ENCODE measurements at places on chromosomes 5 and 9. TPM values are rescaled to one million over a fixed set of nuclear protein-coding genes. Genes with fewer than 3 reads are reported as not detected.

The MSX2 gene
- total RNA-seq, result not detected

The PCDHB13 gene
- 7.6 TPM for total RNA-seq

The PALM2AKAP2 gene
- total RNA-seq, result 2.1 TPM

The PCDHGB6 gene
- total RNA-seq, result 8.0 TPM

The PCDHGA2 gene
- total RNA-seq, result 2.0 TPM

The IL33 gene
- 6.2 TPM for total RNA-seq

The IL31RA gene
- not detected for total RNA-seq

GRCh38 chr5:158820891-158821290 is 278.8 kb downstream of the EBF1 start:
- no peak for DNase-seq

GRCh38 chr9:112532427-112532826 is 45.8 kb downstream of the KIAA1958 start:
- peak; percentile 57 for DNase-seq

GRCh38 chr9:14962193-14962882 is 52.1 kb upstream of the FREM1 start:
- DNase-seq, result peak; percentile 33

GRCh38 chr5:146632620-146633322 is 116.8 kb upstream of the GPR151 start:
- no peak for DNase-seq

DNA sequence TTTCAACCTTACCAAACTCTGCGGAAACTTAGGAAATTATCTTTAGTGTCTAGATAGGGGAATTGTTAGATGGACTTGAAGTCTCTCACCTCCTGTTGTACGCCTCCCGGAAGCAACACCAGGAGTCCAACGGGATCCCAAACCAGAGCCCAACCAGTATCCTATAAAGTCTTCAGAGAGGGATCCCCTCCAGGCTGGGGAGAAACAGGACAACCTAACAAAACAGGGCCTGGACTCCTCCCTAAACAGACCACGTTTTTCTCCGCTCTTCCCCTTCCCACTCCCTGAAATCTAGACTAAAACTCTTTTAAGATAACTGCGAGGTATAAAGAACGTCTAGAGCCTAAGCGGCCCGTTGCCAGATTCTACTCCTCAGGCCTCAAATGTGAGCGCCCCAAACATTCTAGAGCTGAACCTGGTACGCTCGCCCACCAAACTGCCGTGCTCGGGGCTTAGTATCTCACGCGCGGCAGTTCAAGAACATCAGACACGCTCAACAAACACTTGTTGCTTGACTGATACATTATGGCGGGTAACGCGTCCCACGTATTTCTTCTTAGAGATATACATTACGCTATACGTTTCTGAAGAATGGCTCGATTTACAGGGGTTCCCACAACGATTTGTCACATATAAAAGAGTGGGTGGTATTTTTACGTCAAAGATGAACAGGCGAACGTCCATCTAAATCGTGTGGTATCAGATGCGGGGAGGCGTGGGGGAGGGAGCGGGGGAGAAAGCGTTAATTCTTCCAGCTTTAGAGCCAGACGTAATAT is 663 bp upstream of the SMIM27 start:
- DNase-seq, result peak; percentile 32

GRCh38 chr9:132042324-132042723 is 37.3 kb downstream of the MED27 start:
- DNase-seq, result no peak

DNA sequence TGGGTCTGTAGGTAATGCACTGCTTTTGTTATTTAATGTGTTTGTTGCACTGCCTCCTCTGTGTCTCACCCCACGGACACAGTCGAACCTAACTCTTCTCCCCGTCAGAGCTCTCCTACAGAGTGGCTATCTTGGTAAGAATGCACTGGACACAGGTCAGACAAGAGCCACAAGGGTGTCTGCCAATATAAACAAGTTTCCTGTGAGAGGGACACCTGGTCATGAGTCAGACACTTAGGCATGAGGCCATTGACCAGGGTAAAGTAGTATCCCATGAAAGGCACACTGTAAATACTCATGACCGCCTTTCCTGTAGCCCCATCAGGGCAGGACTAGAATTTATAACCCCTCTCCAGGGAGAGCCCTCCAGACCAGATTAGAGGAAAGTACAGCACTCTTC is 115.5 kb downstream of the SLC12A2 start:
- DNase-seq, result peak; percentile 54

- no peak for DNase-seq
These were observed 18.8 kb downstream of the SMIM32 start for GRCh38 chr5:136174021-136174659.

GRCh38 chr9:75017378-75017777 is 10.7 kb downstream of the CARNMT1 start:
- no peak for DNase-seq

- DNase-seq, result no peak
These were observed 59.2 kb downstream of the NSUN2 start for GRCh38 chr5:6573651-6574101.

GRCh38 chr9:79857188-79857587 is 285.4 kb downstream of the TLE4 start:
- no peak for DNase-seq

DNA sequence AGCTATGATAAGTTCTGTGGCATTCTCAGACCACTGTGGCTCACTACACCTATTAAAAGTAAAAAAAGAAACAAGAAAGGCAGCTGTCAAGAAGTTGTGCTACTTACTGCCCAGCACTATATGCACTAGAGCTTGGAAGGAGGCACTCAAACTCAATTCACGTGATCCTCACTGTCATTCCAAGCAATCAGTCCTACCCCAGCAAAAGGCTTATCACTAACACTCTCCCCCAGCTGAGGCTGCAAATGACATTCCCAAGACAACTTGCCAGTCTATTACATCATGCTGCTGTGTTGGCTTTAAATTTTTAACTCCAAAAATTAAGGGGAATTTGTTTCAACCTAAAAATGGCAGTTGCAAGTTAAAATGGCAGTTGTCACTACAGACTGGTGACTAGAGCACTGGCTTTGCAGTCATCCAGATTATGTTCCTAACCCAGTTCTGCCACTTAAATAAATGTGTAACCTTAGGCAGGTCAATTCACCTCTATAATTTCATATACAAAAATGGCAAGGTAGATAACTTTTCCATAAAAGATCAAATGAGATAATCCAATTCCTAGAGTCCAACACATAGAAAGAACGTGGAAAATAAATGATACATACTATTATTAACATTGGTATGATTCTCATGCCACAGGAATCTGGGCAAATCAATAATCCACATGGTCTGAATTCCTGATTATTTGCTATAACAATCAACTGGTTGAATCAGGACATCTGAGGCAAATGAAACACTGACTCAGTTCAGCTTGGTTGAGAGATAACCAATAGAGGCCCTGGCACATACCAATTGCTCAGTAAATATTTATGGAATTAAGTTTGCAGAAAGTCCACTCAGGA is 52.4 kb downstream of the FBXW11 start:
- peak; percentile 49 for DNase-seq

- DNase-seq, result no peak
These were observed 98.8 kb downstream of the KLF4 start for GRCh38 chr9:107390778-107391177.

- DNase-seq, result no peak
These were observed 139.2 kb downstream of the PBX3 start for GRCh38 chr9:125886365-125886764.

- no peak for DNase-seq
These were observed 28.1 kb downstream of the IL7R start for GRCh38 chr5:35884773-35885172.

DNA sequence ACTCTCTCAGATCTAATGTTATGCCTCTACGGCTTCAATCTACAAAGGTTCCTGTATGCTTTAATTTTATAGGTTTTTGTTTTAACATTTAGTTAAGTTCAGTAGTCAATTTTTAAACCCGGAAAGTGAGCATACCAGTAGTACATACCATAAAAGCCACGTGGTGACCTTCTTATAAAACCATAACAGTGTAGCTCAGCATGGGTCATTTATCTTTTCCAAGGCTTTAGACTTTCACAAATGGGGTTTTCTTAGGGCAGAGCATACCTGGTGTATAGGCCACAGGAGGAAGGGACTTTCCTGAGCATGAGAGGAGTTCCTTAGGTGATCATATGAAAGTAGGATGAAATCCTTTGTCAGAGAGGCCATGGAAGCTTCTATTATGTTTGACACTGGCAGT is 23.2 kb downstream of the ECM2 start:
- no peak for DNase-seq

- DNase-seq, result no peak
These were observed 223.3 kb downstream of the SEC61B start for GRCh38 chr9:99445371-99445891.

DNA sequence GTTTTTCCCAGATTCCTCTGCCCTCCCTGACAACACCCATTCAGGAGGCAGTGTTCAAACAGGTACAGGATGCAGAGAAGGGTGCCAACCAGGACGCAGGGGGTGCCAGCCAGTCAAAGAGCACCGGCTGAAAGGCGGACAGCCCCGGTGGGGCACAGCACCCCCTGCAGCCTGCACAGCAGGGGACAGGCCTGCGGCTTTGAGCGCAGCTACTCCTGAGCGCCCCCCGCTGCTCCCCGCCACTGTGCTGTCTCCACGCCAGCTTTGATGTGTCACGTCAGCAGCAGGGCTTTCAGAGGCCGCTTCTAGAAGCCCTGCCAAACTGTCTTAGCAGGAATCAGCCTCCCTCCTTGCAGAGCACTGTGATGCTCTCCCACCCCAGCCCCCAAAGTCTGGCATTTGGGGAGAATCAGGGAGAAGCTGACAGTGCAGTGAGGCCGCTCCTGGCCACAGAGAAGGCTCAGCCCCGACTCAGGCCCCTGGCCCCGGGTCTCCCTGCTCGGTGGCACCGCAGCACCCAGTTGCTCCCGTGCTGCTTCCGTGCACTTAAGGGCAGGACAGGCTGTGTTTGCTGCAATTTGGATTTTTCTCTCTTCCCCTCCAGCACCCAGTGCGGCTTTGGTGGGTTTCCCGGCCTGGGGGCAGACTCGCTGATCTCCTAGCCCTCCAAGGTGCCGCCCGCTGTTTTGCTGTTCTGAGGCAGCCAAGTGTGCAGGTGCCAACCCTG is 20.3 kb downstream of the AK8 start:
- DNase-seq, result no peak

DNA sequence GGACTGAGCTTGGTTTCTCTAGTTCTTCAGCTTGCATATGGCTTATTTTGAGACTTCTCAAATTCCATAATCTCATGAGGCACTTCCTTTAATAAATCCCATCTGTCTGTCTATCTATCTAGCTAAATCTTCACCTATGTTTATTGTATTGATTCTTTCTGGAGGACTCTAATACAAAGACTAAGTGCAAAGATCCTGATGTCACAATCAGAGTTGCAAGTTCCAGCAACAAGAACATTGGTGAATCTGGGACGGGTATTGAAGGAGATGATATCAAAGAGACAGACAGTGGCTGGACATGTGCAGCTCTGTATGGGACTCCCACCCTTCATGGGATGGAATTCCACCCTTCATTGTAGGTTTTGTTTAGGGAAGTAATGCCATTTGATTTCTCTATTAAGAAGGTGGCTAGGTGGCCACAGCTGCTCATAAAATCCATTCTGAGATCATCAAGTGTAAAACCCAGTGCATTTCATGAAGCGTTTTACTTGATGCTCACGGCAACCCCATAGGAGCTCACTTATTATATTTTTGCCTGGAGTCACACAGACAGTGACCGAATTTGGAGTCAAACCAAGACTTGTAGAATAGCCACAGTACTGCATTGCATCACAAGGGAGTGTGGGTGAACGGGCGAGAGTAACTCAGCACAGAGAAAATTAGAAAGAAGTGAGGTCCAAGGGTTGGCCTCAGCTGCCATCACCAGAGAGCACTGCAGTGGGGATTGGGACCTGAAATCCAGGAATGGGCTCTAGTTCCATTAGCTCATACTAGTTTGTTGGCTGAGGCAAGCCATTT is 24.9 kb downstream of the TAS2R1 start:
- no peak for DNase-seq

Data from body of pancreas (tissue), 4 donors.